ENCODE measurements at places on chromosomes 5 and 9.

DNA sequence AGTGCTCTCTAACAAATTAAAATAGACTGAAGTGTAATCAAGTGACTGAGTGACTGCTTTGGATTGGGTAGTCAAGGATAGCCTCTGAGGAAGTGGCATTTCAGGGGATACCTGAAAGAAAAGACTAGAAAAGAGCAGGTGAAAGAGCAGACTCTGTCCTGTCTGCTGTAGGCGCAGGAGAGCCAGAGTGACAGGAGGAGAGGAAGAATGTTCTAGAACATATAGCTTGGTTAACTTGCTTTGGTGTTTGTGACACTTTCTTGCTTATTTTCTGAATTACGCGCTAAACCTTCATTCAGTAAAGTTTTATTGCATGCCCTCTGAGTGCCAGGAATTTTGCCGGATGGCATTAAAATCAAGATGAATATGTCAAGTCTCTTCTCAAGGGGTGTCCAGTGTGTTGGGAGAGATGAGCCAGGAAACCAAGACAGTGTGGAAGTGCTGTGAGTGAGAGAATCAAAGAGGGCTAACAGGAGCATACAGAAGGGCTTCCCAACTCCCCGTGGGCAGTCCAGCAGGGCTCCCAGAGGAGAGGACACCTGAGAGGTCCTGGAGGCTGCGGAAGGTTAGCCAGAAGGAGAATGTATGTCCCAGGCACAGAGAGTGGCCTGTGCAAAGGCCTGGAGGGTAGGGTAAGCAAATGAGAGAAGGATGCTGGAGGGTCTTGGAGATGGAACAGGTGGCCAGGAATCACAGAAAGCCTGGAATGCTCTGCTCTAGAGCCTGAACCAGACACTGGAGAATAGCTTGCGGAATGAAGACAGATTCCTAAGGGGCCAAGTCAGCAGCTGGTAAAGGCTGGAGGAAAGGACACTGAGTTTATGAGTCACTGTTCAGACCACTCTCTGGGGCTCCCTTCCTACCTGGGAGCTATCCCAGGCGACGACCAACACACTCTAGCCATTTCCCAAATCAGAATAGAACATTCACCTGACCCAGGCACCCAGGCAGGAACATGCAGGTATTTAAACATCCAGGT, 59.3 kb downstream of the SLC22A5 start:
- no peak for DNase-seq

DNA sequence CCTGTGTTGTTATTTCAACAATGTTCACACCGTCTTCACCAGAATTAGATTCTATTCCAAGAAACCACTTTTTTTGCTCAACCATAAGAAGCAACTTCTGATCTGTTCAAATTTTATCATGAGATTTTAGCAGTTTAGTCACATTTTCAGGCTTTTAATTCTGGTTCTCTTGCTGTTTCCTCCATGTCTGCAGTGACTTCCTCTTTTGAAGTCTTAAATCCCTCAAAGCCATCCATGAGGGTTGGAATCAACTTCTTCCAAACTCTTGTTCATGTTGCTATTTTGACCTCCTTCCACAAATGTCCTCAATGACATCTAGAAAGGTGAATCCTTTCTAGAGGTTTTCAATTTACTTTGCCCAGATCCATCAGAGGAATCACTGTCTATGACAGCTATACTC, 25.7 kb upstream of the ENTREP1 start:
- no peak for DNase-seq

- DNase-seq = peak; percentile 22
Observed at GRCh38 chr5:137778772-137779564, 24.8 kb upstream of the HNRNPA0 start.

- no peak for DNase-seq
Observed at GRCh38 chr5:153777681-153778581, 260.8 kb downstream of the FAM114A2 start.

DNA sequence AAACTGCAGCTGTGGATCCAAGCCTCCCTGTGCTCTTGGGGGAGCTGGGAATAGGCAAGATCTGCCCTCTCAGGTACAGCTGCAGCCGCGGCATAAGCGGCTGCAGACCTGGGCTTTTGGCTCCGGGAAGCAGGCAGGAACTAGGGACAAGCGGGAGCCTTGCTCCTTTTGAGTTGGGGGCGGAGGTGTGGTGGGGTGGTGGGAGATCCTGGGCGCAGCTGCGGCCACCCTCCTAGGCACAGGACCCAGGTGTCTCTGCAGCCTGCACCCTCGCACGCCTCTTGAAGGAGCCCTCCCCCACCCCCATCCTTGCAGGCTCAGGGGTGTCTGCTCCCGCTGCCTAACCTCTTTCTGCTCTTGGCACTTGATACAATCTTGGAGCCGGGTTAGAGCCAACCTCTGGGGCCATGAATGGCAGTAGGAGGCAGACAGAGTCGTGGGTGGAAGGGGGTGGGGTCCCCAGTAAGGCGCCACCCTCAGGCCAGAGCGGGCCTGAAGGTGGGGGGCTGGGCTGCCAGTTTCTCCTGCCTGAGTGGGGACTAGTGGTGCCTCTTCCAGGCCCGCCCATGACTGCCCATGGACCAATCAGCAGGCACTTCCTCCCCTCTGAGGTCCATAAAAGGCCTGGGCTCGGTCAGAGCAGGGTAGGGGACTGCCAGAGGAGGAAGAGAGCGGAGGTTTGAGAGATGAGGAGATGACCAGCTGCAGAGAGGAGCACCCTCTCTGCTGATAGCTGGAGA, 267.6 kb upstream of the TNC start:
- no peak for DNase-seq

DNA sequence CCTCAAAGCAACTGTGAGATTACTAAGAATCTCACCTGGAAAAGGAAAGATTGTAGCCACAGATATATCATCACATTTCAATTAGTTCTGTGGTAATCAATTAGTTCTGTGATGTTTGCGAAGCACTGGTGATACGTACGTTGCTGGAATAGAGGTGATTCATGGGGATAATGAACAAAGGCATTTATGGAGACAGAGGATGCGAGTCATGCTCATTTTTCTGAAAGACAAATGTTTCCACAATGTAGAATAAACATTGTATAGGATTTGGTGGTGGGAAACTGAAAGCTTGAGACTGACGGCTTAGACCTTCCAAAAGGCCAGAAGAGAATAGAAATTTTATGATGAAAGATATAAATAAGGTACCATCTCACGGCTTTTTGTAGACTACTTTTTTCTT, 507.3 kb upstream of the TYRP1 start:
- no peak for DNase-seq

GRCh38 chr5:148012801-148013200, 51.0 kb upstream of the SPINK5 start:
- DNase-seq = no peak

DNA sequence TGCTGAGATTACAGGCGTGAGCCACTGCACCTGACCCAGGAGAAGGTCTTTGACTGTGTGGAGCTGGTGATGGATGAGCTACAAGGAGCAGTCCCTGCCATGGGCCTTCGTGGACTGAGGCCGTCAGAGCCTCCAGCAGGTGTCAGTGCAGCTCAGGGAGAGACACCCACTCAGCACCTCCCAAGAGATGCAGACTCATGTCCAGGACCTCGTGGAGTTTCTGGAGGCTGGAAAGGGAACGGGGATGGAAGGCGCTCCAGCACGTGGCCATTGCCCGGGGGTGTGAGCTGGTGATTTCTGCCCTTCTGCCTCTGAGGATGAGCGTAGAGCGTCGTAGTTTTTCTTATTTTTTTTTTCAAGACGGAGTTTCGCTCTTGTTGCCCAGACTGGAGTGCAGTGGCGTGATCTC, 9.5 kb downstream of the TOR4A start:
- DNase-seq = peak; percentile 30

DNA sequence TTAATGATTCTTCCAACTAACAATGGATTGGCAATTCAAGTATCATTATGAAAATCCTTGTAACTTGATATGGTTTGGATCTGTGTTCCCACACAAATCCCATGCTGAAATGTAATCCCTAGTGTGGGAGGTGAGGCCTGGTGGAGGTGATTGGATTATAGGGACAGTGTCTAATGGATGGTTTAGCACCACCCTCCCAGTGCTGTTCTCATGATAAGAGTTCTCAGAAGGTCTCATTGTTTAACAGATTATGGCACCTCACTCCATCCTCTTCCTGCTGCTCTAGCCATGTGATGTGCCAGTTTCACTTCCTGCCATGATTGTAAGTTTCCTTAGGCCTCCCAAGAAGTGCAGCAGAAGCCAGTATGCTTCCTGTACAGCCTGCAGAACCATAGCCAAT, 1116.2 kb upstream of the EDIL3 start:
- DNase-seq = no peak

GRCh38 chr5:139651853-139652787, 4.0 kb downstream of the CXXC5 start:
- peak; percentile 64 for DNase-seq

DNA sequence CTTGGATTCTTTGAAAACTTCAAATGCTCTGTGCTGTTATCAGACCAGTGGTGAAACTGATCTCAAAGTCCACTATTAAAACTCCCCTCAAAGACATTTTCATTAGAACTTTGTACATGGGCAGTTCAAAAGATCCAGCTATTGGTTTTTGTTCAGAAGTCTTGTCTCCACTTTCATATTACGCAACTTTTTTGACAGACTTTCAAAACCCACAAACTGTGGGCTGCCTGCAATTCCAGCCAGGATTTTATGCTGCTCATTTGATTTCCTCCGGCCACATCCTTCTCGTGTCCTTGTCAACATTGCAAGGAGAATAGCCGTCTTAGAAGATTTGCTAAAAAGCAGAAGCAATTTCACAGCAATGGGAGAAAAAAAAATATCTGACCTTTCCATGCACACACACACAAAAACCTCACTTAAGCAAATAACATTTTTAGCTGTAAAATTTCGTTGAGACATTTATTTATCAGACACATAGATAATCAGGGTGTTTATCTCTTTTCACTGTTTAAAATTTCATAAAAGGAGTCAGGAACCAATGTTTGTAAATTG, 1990.5 kb downstream of the MAT2B start:
- DNase-seq = no peak

GRCh38 chr5:111863801-111864200, 106.8 kb upstream of the NREP start:
- DNase-seq = no peak

DNA sequence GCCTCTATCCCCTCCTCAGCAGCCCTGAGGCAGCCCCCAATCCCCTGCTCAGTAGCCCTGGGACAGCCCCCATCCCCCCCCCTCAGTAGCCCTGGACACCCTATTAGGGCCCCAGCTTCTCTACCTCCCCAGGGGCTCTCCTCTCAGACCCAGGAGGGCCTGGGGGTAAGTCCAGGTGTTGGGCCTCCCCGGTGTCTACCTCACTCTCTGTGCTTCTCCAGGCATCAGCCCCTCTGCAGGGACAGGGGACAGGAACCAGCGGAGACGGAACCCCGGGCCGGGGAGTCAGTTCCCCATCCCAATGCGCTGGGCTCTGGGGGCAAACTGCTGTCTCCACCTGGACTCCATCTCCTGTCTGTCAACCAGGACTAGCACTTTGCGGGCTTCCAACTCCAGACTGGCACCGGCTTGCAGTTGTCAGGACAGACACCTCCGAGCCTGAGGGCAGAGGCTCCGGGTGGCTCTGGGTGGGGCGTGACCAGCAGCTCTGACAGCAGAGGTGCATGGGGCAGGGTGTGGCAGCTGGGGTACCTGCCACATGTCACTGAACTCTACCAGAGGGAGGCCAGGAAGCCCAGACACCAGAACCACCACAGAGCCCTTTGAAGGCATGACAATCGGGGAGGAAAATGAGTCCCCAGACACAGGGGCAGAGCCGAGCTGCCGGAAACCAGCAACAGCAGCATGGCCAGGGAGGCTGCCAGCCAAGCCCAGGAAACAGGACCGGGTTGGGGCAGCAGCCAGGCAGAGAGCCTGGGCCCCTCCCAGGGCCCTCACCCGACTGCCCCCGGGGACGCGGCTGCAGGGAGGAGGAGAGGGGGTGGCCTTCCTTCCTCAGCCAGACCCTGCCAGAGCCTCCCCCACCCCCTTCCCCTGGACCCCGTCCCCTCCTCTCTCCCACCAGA, 17.7 kb upstream of the UBAC1 start:
- DNase-seq = peak; percentile 17

GRCh38 chr9:137648396-137648795, 29.6 kb downstream of the EHMT1 start:
- no peak for DNase-seq

DNA sequence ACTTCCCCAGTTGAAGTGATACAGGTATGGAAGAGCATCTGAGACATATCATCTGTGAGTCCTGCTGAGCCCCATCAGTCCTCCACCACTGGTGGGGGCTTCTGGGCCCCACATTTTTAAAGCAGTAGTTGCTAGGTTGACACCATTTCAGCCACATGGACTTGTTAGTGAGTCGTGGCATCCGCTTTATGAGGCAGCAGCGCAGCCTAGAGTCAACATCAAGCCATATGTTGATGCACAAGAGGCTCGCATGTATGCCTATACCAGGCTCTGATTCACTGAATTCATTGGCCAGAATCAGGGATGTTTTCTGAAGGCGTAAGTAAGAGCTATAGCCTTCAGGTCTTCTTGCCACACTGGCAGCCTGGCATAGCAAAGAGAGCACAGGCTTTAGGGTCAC, 26.8 kb downstream of the ZNF346 start:
- DNase-seq = no peak

GRCh38 chr5:151454166-151454565, 6.8 kb downstream of the SLC36A1 start:
- no peak for DNase-seq

DNA sequence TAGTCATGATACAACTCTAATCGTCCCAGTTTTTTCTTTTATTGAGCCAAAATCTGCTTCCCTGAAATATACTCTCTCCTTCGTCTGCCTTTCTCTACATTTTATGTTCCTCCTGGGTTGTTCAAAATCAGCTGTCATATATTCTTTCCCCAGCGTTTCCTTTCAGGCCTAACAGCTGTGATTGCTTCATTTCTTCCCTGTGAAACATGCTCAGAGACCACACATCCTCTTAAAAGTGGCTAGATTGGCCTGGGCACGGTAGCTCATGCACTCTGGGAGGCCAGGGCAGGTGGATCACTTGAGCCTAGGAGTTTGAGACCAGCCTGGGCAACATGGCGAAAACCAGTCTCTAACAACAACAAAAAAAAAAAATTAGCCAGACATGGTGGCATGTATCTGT, 25.1 kb downstream of the NFX1 start:
- DNase-seq = no peak

- DNase-seq = no peak
Observed at GRCh38 chr9:133277467-133277866, 2.5 kb upstream of the ABO start.

DNA sequence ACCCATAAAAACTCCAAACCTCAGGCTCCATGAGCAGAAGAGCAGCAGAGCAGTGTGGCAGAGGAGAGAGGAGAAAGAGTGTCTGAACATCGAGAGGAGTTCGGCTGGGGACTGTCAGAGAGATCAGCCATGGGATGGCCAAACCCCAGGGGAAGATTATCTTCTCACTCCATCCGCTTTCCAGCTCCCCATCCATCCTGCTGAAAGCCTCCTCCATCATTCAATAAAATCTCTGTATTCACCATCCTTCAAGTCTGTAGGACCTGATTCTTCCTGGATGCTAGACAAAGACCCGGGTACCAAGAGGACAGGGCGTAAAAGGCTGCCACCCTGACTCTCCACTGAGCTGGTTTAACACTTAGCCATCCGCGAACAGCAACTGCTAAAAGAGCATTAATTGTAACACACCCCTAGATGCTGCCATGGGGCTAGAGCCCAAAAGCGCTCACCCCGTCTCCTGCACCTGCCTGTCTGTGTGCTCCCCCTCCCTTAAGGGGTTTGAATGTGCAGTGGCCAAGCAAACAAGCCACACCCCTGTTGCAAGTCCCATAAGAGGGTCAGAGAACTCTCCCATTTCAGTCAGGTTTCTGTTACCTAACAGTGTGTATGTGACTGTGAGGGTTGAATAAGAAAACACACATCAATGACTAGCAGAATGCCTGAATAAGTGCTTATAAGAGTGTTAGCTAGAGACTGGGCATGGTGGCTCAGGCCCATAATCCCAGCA, 13.9 kb upstream of the SELENOP start:
- DNase-seq = no peak

Measured in activated CD4-positive, alpha-beta T cell treated with anti-CD3 and anti-CD28 coated beads, Interleukin-2, Interleukin-4, amounts not matched to agents 100 ng/mL and 50 ng/mL, durations not matched to agents 16 hours and 8 hours (primary cell).